ENCODE measurements at places on chromosomes 2 and 18. TPM values are rescaled to one million over a fixed set of nuclear protein-coding genes. Genes with fewer than 3 reads are reported as not detected.

Gene TMEFF2
- total RNA-seq, result not detected

Gene TMEM163
- total RNA-seq, result not detected

Gene SERTAD2
- total RNA-seq, result 6.8 TPM

Gene CABLES1
- total RNA-seq, result 0.43 TPM

Gene MRO
- not detected for total RNA-seq

Gene CNRIP1
- total RNA-seq, result 25.1 TPM

Gene GTF2A1L
- 4.7 TPM for total RNA-seq

Gene C2orf81
- 0.86 TPM for total RNA-seq

Gene NPPC
- total RNA-seq, result not detected

Gene GATA6
- 5.2 TPM for total RNA-seq

Gene TUBA3E
- total RNA-seq, result not detected

Gene NFU1
- 56.4 TPM for total RNA-seq

Gene ESPNL
- total RNA-seq, result 4.2 TPM

Gene CHRNG
- total RNA-seq, result not detected

Gene GAL3ST2
- total RNA-seq, result 0.43 TPM

Gene QPCT
- total RNA-seq, result 27.1 TPM

Gene RALBP1
- 69.3 TPM for total RNA-seq

Gene SKA1
- 13.4 TPM for total RNA-seq

Gene CD207
- total RNA-seq, result not detected

Gene IL37
- not detected for total RNA-seq

Gene GYPC
- 161 TPM for total RNA-seq

Gene INPP5D
- total RNA-seq, result under 0.01 TPM

Gene RNMT
- 25.4 TPM for total RNA-seq

Gene VIT
- not detected for total RNA-seq

Gene LRRC30
- total RNA-seq, result not detected

Gene SERPINB13
- total RNA-seq, result not detected

Gene SERPINB7
- 6.1 TPM for total RNA-seq

Gene ASPRV1
- under 0.01 TPM for total RNA-seq

Gene NCKAP5
- total RNA-seq, result 28.7 TPM

Gene SNORC
- total RNA-seq, result 0.86 TPM

Gene CRACDL
- total RNA-seq, result not detected

Gene CFC1
- total RNA-seq, result not detected

Gene SNTG2
- total RNA-seq, result under 0.01 TPM

Gene SCN7A
- 0.32 TPM for total RNA-seq

Gene ACKR3
- not detected for total RNA-seq

Gene HOXD10
- total RNA-seq, result 58.7 TPM
